ENCODE measurements at places on chromosomes 5 and 9. TPM values are rescaled to one million over a fixed set of nuclear protein-coding genes. Genes with fewer than 3 reads are reported as not detected.
A peak's percentile ranks its signal among the peaks of the same experiment; 100 is the strongest.

DNA sequence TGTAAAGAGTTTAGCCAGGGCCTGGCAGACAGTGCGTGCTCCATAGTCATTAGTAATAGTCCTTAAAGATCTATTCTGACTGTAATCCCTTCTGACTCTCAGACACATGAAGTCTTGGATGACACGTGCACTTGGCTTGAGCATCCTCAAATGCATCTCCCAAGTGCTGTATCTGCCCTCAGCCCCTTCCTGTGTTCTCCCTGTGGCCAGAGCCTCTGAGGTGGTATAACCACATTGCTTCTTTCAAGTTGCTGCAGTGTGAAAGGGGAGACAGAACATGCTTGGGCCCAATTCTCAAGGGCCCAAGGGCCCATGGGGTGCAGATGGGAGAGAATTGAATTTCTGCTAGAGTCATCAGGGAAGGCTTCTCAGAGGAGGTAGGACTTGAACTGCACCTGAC, 30.1 kb upstream of the HAND1 start:
- H3K4me1 ChIP-seq: no peaks in the 10 kb centered on the region
- H3K27me3 ChIP-seq: peaks cover 19% of the 10 kb centered on the region
- no peak for ATAC-seq
- no peak overlapping the region for H3K4me3 ChIP-seq
- no peak overlapping the region for H3K27ac ChIP-seq

GRCh38 chr5:8288897-8289516, 420.1 kb downstream of the MTRR start:
- no peak for ATAC-seq
- no peak overlapping the region for H3K27ac ChIP-seq
- no peaks in the 10 kb centered on the region for H3K36me3 ChIP-seq
- no peaks in the 10 kb centered on the region for H3K4me1 ChIP-seq

- peak; percentile 35 for ATAC-seq
- no peak overlapping the region for H3K27ac ChIP-seq
- H3K4me3 ChIP-seq: no peak overlapping the region
- H3K4me1 ChIP-seq: no peaks in the 10 kb centered on the region
- H3K27me3 ChIP-seq: peaks cover 10% of the 10 kb centered on the region
Measured at GRCh38 chr9:87310827-87311523, 186.7 kb upstream of the DAPK1 start.

The ADGRV1 gene
- total RNA-seq: 0.45 TPM

The PFN3 gene
- not detected for total RNA-seq

GRCh38 chr9:36322462-36322861, 64.2 kb upstream of the GNE start:
- ATAC-seq: no peak
- H3K4me3 ChIP-seq: no peak overlapping the region
- H3K4me1 ChIP-seq: no peaks in the 10 kb centered on the region
- no peaks in the 10 kb centered on the region for H3K36me3 ChIP-seq
- H3K27ac ChIP-seq: no peak overlapping the region

The FCN1 gene
- total RNA-seq: not detected

DNA sequence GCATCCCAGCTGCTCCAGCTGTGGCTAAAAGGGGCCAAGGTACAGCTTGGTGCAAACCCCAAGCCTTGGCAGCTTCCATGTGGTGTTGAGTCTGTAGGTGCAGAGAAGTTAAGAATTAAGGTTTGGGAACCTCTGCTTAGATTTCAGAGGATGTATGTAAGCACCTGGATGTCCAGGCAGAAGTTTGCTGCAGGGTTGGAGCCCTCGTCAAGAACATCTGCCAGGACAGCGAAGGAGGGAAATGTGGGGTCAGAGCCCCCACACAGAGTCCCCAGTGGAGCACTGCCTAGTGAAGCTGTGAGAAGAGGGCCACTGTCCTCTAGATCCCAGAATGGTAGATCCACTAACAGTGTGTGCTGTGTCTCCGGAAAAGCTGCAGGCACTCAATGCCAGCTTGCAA, 236.2 kb upstream of the ADRA1B start:
- H3K4me1 ChIP-seq: no peaks in the 10 kb centered on the region
- H3K4me3 ChIP-seq: no peak overlapping the region
- no peak for ATAC-seq
- no peak overlapping the region for H3K27ac ChIP-seq

The TUSC1 gene
- total RNA-seq: not detected

DNA sequence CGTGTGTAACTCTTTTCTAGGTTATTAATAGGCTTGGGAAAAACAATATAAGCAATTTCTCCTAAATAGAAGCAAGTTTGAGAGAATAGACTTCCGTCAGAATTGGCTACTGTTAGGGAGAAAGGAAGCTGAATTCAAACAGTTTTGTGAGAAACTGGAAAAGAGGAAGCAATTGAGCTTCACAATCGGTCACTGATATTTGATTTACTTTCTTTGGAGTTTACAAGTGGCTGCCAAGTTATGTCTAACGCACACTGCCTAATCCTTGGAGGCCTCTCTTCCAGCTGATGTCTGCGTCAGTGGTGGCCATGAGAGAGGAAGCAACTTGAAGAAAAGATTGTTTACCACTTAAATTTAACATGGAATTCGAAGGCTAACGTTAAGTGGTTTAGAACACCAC, 319.5 kb downstream of the ADGRV1 start:
- peaks cover 26% of the 10 kb centered on the region for H3K27me3 ChIP-seq
- ATAC-seq: no peak
- H3K4me3 ChIP-seq: no peak overlapping the region

DNA sequence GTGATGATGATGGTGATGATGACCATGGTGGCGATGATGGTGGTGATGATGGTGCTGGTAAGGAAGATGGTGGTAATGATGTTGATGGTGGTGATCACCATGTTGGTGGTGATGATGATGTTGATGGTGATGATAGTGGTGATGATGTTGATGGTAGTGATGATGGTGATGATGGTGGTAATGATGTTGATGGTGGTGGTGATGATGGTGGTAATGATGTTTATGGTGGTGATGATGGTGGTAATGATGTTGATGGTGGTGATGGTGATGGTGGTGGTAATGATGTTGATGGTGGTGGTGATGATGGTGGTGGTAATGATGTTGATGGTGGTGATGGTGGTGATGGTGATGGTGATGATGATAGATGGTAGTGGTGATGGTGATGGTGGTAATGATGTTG, 20.7 kb upstream of the RXRA start:
- H3K4me3 ChIP-seq: no peak overlapping the region
- H3K27me3 ChIP-seq: no peaks in the 10 kb centered on the region
- no peak overlapping the region for H3K27ac ChIP-seq
- ATAC-seq: no peak
- no peaks in the 10 kb centered on the region for H3K36me3 ChIP-seq

DNA sequence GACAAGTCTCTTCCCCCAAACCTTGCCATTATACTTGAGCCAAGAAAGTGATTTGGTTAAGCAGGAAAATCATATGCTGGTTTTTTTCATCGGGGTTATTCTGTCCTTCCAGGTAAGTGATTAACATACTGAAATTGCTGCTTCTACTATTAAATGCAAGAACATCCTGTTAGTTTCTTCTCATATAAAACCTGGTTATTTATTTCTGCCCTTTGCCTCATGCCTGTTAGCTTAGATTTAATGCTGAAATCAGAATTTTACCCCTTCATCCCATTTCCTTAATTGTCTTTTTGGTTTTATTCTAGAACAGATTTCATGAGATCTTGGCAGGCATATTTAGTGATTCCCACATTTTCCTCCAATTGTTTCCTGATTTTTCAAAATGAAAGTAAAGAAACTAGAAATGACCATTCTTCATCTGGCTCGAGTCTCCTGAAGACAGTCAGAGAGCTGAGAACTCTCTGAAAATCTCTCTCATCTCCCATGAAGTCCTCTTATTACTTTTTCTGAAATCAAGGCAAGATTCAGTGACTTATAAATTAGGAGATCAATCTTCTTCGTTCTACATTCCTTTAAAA, 132.9 kb downstream of the NFIB start:
- H3K4me3 ChIP-seq: no peak overlapping the region
- no peaks in the 10 kb centered on the region for H3K36me3 ChIP-seq
- no peak for ATAC-seq
- H3K4me1 ChIP-seq: no peaks in the 10 kb centered on the region
- no peaks in the 10 kb centered on the region for H3K27me3 ChIP-seq

- H3K27ac ChIP-seq: no peak overlapping the region
- no peaks in the 10 kb centered on the region for H3K27me3 ChIP-seq
- H3K36me3 ChIP-seq: no peaks in the 10 kb centered on the region
- H3K4me1 ChIP-seq: no peaks in the 10 kb centered on the region
Measured at GRCh38 chr5:147162740-147163139, 72.1 kb upstream of the STK32A start.

DNA sequence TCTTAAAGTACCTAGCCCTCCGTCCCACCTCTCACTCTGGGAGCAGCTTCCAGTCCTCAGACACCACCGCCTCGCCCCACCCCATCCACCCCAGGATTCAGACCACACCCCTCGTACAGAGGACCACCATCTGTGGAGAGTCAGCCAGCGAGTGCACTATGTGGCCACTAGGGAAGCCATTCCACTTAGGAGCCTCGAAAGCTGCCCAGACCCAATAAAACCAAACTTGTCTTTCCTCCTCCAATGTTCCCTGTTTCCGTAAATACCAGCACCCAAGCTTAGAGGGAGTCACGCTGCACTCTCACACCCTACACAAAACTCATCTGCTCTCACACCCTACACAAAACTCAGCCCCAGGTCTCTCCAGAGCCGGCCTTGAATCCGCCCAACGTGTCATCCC, 1.9 kb downstream of the GCNT4 start:
- H3K36me3 ChIP-seq: peaks cover 28% of the 10 kb centered on the region
- peak overlapping the region; percentile 75 for H3K4me3 ChIP-seq
- peaks cover 4% of the 10 kb centered on the region for H3K27me3 ChIP-seq
- peaks cover 32% of the 10 kb centered on the region for H3K4me1 ChIP-seq
- H3K27ac ChIP-seq: peak overlapping the region; percentile 53

The DRD1 gene
- not detected for total RNA-seq

DNA sequence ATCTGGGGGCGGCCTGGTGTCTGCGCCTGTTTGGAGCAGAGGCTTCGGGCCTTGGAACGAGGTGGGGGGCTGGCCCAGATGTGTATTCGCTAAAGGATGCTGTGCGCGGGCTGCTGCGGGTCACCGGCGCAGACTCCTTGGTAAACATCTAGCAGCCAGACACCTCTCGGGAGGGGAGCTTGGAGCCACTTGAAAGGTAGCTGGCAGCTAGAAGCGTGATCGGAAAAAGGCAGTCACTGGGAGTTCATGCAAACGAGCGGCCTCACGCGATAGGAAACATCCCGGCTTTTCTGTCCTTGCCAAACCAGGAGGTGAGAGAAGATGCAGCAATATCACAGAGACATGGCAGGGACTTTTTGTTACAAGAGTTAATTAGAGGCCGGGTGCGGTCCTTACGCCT, 8.1 kb downstream of the LAMC3 start:
- H3K27me3 ChIP-seq: peaks cover 16% of the 10 kb centered on the region
- no peak overlapping the region for H3K27ac ChIP-seq
- no peak for ATAC-seq
- H3K4me3 ChIP-seq: no peak overlapping the region
- no peaks in the 10 kb centered on the region for H3K4me1 ChIP-seq

DNA sequence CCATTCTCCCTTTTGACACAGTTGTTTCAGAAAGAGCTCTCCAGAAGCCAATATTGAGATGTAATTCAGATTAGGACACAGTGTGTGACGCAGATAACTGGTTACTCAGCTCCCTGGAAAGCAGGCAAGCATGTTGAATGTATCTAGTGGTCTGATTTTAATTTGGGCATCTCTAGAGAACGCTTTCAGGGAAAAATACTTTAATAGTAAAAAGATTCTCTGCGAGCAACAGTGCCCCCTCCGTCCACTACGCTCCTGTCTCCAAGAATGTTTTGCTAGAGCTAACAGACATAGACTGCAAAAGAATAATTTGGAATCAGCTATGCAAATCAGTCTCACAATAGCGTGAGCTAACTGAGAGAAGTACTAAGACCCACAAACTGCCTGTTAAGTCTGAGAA, 23.3 kb downstream of the CFAP90 start:
- H3K27me3 ChIP-seq: peaks cover 23% of the 10 kb centered on the region
- H3K4me1 ChIP-seq: no peaks in the 10 kb centered on the region
- H3K27ac ChIP-seq: no peak overlapping the region

DNA sequence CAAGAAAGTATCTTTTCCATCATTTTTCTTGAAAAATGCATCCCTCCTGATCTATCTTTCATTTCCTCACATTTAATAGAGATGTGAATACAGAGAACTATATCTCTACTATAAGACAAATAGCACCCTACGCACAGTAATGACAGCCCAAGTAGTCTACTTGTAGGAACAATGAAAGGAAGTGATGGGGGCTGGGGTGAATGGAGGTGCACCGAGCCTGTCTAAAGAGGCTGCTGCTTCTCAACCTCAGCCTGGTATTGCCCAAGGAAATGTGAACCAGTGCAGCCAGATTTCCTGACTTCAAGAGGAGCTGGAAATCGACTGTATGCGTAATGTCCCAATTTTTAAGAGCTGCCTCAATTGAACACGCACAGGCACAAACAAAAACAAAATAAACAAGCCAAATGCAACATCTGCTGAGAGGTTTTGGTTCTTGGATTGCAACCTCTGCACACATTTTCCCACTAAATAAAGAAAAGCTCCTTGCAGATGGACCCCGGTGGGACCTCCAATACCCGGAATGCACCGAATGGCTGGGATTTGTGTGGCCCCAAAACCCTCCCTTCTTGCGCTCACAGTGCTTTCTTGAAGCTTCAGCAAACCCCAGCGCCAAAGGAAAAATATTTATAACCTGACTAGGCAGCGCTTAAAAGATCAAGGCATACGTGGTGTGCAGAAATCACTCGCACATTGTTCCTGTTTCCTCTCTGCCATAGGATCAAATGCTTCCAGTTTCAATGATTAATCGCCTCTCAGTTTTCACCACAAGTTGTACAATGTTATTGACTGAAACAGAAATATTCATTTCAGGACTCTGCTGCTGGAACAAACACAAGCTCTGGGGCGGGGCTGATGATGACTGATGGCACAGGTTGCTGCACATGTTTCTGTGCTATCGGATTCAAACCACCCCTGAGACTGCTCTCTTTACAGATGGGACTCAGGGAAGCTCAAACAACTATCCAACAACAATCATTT, 68.3 kb downstream of the KCNIP1 start:
- peak overlapping the region; percentile 13 for H3K27ac ChIP-seq
- no peaks in the 10 kb centered on the region for H3K36me3 ChIP-seq
- H3K4me1 ChIP-seq: peaks cover 20% of the 10 kb centered on the region
- H3K27me3 ChIP-seq: peaks cover 46% of the 10 kb centered on the region

DNA sequence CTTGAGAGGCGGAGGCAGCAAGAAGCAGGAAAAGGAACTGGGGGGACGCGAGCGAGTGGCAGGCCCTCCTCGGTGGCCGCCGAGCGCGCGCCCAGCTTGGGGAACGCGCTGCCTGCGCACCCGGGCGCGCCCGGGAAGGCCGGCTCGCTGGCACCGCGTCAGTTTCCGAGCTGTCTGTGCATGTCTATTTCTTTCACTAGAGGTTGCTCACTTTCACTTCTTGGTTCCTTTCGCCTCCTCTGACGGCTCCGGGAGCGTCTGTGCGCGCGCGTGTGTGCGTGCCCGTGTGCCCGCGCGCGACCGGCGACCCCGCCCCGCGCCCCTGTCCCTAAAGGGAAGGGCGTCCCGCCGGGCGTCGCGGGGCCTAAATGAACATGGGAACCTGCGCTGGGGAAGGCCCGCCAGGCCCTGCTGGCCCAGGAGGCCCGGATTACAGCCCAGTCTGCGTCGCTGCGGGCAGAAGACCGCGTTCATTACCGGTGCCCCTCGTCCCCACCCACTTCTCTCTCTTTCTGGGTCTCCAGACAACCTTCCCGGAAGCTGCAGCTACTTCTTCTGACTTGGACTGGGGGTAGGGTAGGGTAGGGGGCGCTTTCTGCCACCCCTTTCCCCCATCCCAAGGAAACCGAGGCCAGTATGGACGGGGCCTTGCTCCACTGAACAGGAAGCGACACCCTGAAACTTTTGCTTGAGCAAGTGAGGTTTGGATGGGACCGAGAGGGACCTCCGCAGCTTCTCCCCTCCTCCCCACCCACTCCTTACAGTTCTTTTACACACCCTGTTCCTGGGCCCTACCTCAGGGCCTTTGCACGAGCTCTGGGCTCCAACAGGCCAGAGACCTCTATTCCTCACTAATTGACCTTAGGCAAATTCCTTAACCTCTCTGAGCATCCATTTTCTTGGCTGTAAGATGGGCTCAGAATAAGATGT, 205.8 kb upstream of the IER5L start:
- H3K4me1 ChIP-seq: no peaks in the 10 kb centered on the region
- no peaks in the 10 kb centered on the region for H3K36me3 ChIP-seq

Measured in activated T-helper 17 cell treated with anti-CD3 and anti-CD28 coated beads, Interleukin-2, amount 50 U/mL, for 72 hours (primary cell).